ENCODE measurements at places on chromosomes 3 and 15.

GRCh38 chr3:183324083-183324482 is 71.0 kb downstream of the B3GNT5 start:
- DNase-seq: no peak

- DNase-seq: no peak
These were observed 25.2 kb upstream of the IQSEC1 start for GRCh38 chr3:13098192-13098988.

DNA sequence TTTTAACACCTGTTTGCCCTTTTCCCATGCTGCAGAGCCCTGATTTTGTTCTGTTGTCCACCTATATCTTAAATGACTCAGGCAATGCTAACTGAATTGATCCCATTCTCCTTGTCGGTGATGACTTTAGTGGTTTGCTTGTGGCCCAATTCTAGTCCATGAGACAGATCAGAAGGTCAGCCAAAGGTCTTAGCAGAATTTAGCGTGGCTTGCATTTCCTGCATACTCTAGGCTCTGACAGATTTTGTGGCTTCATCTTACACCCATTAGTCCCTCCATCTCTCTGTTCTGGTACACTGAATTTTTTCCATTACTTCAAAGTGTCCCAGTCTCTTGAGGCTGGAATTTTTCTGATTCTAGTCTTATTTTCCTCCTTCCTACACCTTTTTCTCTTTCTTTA is 161.9 kb downstream of the STAC start:
- DNase-seq: no peak

DNA sequence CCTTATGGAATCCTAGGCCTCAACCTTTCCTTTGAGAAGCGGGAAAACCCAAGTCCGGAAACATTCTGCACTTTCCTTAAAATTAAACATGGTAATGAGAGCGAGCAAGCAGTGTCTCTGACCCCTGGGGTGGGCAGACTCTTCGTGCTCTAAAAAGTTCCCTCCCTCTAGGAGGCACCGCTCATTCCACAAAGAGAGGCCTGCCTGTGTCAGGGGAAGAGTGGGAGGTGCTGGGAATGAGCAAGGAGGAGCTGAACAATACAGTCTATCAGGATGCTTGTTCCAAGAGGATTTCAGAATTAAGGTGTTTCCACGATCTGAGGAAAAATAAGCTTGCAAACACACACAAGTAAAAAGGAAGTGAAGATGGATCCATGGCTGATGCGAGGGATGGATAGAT is 6.0 kb upstream of the RLBP1 start:
- no peak for DNase-seq

All from dorsolateral prefrontal cortex (tissue), 122 donors.